Stimulated activated CD8-positive, alpha-beta memory T cell treated with anti-CD3 and anti-CD28 coated beads, Interleukin-4, amount 100 ng/mL, for 1 hour (primary cell): ENCODE measurements at places on chromosomes 12 and 14.

- DNase-seq, result no peak
Observed at GRCh38 chr14:102809870-102810269, 32.6 kb downstream of the TRAF3 start.

DNA sequence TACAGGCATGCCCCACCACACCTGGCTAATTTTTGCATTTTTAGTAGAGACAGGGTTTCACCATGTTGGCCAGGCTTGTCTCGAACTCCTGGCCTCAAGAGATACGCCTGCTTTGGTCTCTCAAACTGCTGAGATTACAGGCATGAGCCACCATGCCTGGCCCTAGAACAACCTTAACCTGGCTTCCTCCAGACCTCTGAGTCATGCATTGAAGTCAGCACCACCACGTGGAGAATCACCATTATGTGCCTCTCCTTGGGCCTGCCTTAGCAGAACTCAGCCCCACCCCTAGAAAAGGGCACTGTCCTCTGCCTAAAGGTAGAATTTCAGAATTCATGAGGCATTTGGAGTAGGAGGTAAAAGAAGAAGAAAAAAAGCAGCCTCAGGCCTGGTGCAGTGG lies 49.0 kb downstream of the LIMA1 start:
- DNase-seq, result no peak

DNA sequence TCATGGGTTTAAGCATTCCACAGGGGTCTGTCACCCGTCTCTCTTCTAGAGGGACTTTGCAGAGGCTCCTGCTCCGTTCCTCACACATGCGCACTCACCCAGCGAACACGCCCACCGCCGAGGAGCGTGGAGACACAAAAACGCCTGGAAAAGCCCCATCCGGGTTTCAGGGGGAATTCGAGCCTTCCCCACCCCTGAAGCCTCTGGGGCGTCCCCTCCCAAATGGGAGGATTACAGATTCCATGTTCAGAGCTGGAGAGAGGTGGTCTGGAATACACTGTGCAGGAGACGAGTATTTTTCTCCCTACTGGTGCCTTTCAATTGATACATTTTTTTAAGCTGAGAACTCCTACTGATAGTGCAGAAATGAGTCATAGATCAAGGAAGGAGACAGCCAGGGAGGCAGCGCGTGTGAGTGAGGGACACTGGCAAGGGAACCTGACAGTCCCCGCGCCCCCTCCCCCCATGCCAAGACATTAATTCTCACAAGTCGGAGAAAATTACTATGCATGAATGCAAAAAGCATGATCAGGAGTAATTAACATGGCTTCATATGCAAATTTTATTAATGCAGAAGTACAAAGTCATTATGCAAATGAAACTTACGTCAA lies 36.9 kb downstream of the BCL11B start:
- DNase-seq, result no peak

DNA sequence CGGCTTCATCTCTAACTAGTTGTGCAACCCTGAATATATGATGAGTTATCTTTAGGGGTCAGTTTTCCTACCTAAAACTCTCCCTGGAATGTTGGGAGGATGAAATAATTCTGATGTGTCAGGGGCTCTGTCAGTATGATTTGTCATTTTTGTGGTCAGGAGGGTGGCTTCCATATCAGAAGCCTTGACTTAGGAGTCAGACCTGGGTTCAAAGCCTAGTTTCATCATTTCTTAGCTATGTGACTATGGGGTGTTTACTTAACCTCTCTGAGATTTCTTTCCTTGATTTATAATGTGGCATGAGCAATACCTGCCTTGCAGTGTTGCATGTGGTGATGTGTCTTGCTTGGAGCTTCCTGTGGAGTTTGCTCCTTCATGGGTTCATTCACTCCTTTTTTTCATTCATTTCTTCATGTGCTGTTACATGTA lies 146.8 kb downstream of the CHST11 start:
- no peak for DNase-seq

GRCh38 chr12:92444763-92445162 lies 258.0 kb upstream of the PLEKHG7 start:
- DNase-seq, result no peak

GRCh38 chr12:9342614-9343353 lies 134.6 kb upstream of the PZP start:
- DNase-seq, result no peak

GRCh38 chr12:110649341-110649847 lies 35.5 kb downstream of the TCTN1 start:
- DNase-seq, result no peak

DNA sequence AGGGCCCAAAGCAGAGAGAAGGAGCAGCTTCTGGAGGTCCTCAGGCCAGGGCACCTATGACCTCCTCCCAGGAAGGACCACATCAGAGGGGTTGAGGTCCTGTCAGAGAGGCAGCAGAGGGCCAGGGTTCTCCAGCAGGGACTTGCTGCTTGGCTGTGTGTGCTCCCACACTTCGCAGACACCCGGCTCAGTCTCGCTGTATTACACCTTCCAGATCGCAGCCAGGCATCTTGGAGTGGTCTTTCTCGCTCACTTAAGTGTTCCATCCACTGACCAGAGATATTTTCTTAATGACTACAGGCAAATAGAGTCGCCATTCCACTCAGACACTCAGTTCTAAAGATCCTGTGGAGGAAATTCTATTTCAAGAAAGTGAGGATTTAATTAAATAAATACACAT lies 84.3 kb downstream of the PRIMA1 start:
- no peak for DNase-seq

DNA sequence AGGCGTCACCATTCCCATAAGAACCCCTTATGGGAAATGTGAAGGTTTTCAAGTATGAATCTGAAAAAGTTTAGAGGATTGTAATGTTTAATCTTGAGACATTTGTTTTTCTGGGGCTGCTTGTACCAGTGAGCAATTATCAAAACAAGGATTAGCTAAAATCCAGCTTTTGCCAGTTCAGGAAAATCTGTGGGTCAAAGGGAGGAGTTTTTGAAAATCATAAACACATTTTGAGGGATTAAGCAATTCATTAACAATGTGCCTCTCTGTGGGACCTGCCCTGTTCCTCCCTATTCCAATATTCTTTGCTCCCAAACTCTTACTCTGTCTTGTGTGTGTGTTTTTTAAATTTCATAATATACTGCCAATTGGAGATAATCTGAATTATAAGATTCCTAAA lies 11.7 kb upstream of the DAAM1 start:
- DNase-seq, result no peak

DNA sequence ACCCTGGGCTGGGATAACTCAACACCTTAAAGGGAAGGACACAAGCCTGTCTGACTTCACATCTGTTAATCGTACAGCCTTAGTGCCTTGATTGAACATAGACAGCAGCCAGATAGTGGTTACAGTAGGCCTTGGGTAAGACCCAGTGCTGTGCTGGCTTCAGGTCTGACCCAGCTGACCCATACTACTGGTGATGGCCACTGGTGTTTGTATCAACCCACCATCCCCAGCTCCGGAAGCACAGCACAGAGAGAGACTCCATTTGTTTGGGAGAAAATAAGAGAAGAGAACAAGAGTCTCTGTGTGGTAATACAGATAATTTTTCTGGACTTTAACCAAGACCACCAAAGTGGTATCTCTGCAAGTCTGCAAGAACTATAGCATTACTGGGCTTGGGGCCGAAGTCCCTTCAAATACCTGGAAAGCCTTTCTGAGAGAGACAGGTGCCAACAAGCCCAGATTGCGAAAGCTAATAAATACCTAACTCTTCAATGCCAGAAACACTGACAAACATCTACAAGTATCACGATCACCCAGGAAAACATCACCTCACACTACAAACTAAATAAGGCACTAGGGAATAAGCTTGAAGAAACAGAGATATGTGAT lies 330.1 kb upstream of the GARIN2 start:
- DNase-seq, result no peak

DNA sequence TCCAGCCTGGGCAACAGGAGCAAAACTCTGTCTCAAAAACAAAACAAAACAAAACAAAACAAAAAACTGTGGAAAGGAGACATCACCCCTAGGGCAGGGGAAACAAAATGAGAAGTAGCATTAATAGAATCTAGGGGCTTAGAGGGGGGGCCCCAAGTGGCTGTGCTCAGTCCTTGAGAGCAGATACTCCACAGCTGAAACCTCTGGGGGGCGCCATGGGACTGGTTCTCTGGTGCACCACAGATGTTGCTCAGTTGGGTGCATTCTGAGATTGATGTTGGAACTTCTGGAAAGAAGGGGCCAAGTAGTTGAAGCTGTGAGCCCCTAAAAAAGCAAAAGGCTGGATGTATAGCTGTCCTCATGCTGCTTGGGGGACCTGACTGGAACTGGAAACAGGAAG lies 11.8 kb upstream of the SYNE2 start:
- peak; percentile 54 for DNase-seq

DNA sequence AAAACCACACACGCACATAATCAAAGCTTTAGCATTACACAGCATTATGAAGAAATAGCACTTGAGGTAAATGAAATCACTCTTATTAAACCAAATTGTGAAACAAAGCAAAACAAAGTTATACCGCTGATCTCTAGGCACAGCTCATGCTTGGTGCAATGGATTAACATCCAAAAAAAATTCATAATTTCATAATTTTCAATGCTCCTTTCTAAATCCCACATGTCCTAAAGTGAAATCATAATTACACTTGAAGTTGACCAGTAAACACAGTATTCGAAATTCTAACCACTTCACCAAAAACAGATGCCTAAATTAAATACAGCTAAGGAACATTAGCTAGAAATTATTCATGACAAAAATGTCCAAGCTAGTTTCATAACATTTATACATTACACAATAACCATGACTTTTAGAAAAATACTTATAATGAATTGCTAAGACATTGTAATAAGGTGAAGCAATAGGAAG lies 1.5 kb downstream of the MLH3 start:
- DNase-seq, result no peak

GRCh38 chr12:5438671-5439200 lies 6.8 kb downstream of the NTF3 start:
- DNase-seq, result no peak

DNA sequence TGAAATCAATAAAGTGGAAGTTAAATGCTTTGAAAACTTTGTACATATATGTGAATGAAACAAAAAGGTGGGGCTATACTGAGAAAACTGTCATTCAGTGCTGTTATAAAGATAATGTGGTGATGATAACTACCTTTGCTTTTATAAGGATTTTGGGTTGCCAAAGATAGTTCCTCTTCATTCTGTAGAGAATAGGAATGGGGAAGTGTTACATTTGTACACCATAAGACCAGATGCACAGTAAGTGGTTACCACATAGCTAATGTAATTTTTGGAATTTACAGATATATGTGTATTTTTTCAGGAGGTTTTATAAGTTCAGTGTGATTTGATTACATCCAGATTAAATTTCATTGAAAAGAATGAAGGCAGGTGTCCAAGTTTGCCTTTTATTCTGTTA lies 18.1 kb downstream of the RAB21 start:
- DNase-seq, result no peak

- no peak for DNase-seq
Observed at GRCh38 chr14:102923925-102924486, 1.5 kb downstream of the AMN start.

- DNase-seq, result no peak
Observed at GRCh38 chr14:28952161-28952560, 185.6 kb downstream of the FOXG1 start.

GRCh38 chr14:78836777-78837176 lies 666.6 kb downstream of the NRXN3 start:
- DNase-seq, result no peak

- DNase-seq, result no peak
Observed at GRCh38 chr12:51883998-51884675, 3.8 kb upstream of the ANKRD33 start.

DNA sequence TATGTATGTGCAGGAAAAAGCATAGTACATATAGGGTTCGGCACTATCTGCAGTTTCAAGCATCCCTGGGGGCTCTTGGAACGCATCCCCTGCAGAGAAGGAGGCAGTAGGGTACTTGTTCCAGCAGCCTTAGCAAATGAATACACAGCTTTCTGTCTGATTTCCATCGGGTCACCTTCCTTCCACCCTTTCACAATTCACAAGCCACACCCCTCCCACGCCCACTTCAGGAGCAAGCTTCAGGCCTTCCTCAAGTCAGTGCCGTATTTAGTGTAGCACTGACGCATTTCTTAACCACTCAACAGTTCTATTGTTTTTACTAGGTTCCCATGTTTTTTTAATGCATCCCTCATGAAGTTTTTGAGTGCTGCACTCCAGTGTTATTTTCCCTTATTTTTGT lies 64.2 kb downstream of the CLMN start:
- no peak for DNase-seq

DNA sequence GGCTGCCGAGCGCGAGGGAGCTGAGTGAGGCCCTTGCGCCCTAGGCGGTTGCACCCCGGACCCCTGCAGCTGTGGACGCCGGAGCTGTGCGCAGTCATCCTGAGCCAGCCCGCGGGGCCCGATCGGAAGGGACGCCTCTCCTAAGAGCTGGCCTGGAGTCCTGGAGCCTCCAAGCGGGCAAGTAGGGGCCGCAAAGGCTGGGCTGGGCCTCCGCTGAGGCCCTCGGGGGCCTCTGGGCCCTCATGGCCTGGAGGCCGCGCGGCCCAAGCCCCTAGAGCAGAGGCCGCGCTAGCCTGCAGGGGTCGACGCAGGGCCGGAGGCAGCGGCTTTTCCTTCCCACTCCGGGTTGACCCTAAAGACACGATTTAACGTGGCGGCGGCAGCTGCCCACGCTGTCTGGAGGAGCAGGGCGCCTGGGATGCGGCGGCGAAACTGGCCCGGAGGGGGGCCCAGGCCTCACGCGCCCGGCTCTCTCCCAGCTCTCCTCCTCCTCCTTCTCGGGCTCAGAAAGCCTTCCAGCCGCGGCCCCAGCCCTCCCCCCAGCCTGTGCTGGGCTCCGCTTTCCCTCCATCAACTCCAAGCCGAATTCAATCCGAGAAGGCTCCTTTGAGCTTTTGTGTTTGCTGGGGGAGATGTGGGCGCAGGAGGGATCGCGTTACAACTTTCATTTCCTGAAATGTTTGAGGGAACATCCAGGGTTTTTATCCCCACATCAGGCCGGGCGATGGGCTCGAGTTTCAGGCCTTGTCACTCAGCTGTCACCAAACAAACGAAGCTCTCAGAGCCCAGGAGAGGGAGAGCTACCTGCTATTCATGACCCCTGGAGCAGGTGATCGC lies 11.6 kb downstream of the SIX1 start:
- DNase-seq, result no peak

- no peak for DNase-seq
Observed at GRCh38 chr14:59148334-59148900, 40.0 kb upstream of the DAAM1 start.

GRCh38 chr12:32140877-32141276 lies 34.2 kb downstream of the BICD1 start:
- DNase-seq, result no peak
